ENCODE measurements at places on chromosomes 4 and X.
A peak's percentile ranks its signal among the peaks of the same experiment; 100 is the strongest.

- DNase-seq, result peak; percentile 41
Observed at GRCh38 chr4:2412534-2412884, 5.9 kb downstream of the ZFYVE28 start.

- peak; percentile 31 for DNase-seq
Observed at GRCh38 chr4:123856689-123857545, 460.3 kb downstream of the SPRY1 start.

GRCh38 chr4:169690787-169691186 is 67.0 kb downstream of the HPF1 start:
- no peak for DNase-seq

GRCh38 chr4:47106561-47106960 is 75.2 kb downstream of the GABRB1 start:
- peak; percentile 37 for DNase-seq

DNA sequence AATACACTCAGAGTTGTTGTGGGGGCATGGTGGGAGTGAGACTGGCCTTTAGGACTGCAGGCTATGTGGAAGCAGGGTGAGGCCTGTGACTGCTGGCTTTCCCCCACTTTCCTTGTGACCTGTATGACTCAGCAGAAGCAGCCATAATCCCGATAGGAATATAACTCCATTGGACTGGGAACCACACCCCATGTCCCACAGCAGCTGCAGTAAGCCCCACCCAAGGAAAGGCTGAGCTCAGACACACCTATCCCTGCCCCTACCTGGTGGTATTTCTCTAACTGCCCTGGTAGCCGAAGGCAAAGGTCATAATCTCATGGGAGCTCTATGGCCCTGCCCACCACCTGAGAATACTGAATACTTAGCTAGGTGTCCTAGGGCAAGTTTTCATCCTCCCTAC is 169.3 kb downstream of the GC start:
- peak; percentile 34 for DNase-seq

GRCh38 chr4:69104719-69105275 is 8.5 kb downstream of the UGT2B7 start:
- DNase-seq, result peak; percentile 58

- DNase-seq, result peak; percentile 22
Observed at GRCh38 chr4:43763029-43763610, 685.5 kb downstream of the KCTD8 start.

DNA sequence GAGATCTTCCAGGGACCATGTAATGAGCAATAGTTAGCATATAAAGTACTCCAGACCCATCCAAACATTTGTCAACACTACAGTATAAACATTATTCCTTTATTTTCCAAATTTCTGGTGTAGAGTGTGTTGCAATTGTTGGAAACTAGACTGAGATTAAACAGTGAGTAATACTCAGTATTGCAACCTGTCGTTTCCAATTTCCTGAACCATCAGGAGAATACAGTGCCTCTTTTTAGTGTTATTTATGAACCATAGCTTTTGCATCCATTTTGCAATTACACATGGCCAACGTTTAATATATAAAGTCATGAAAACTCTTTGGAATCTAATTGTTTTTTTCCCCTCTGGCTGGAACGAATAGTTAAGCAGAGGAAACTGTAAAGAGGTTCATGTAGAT is 58.3 kb upstream of the DHRSX start:
- DNase-seq, result no peak

Measured in epithelial cell of esophagus (primary cell).